ENCODE measurements at places on chromosomes 3 and 15.

DNA sequence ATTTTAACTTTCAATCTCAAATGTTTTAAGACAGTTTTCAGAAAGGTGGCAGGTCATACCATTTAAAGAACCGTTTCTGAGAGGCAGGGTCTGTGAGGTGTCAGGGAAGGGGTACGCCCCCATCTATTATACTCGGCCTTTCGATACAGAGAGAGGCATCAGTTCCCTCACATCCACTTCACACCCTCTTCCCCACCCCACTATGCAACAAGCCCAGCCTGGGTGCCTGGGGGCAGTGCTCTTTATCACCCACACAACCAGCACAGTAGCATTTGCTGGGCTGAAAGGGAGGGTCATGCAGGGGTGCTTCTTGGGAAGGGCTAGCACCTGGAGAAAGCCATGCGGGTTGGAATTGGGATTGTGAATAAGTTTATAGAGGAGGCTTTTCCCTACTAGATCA lies 56.0 kb upstream of the KCNMB2 start:
- DNase-seq, result no peak

GRCh38 chr3:189838291-189838690 lies 207.1 kb downstream of the TP63 start:
- no peak for DNase-seq

GRCh38 chr3:139676108-139676507 lies 1.7 kb downstream of the NMNAT3 start:
- DNase-seq, result no peak

GRCh38 chr3:150662410-150663200 lies 41.1 kb downstream of the ERICH6 start:
- no peak for DNase-seq

GRCh38 chr3:147937891-147938290 lies 528.7 kb downstream of the ZIC1 start:
- DNase-seq, result no peak

DNA sequence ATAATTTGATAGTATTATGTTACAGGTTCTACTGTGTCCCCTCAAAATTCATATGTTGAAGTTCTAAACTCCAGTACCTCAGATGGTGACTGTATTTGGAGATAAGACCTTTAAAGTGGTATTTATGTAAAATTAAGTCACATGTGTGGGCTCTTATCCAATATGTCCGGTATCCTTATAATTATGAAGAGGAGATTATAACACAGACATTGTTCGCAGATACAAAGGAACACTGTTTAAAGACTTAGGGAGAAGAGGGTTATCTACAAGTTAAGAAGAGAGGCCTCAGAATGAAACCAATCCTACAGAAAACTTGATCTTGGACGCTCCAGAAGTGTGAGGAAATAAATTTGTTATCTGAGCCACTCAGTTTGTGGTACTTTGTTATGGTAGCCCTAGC lies 50.9 kb downstream of the DPH6 start:
- DNase-seq, result no peak

GRCh38 chr15:31403606-31404005 lies 77.0 kb downstream of the KLF13 start:
- no peak for DNase-seq

GRCh38 chr3:29164825-29165224 lies 116.0 kb upstream of the RBMS3 start:
- no peak for DNase-seq

- no peak for DNase-seq
Measured at GRCh38 chr3:16255726-16256125, 9.0 kb downstream of the DPH3 start.

DNA sequence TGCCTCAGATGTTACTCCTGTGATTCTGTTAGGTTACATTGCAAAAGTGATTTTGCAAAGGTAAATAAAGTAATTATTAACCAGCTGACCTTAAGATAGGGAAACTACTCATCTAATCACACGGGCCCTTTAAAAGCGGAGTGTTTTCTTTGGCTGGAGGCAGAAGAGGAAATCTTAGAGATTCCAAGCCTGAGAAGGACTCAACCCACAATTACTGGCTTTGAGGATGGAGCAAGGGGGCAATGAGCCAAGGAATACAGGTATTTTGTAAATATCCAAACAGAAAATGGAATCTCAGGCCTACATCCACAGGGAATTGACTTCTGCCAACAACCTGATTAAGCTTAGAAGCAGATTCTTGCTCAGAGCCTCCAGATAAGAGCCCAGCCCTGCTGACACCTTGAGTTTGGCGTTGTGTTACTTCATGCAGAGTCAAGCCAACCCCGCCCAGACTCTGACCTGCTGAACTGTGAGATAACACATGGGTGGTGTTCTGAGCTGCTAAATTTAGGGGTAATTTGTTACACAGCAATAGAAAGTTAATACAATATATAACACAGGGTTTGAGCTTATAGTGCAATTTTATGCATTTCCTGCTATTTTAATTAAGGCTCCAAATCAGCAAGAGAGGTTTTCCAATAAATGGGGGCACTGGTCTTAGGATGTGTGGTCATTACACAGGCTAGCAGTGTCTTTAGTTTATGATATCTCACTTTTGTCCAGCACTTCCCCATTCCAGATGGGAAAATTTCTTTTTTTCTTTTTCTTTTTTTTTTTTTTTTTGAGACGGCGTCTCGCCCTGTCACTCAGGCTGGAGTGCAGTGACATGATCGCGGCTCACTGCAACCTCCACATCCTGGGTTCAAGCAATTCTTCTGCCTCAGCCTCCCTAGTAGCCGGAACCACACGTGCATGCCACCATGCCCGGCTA lies 19.5 kb downstream of the NFKBIZ start:
- DNase-seq, result peak; percentile 75
